ENCODE measurements at places on chromosomes 4 and X. TPM values are rescaled to one million over a fixed set of nuclear protein-coding genes. Genes with fewer than 3 reads are reported as not detected.

DNA sequence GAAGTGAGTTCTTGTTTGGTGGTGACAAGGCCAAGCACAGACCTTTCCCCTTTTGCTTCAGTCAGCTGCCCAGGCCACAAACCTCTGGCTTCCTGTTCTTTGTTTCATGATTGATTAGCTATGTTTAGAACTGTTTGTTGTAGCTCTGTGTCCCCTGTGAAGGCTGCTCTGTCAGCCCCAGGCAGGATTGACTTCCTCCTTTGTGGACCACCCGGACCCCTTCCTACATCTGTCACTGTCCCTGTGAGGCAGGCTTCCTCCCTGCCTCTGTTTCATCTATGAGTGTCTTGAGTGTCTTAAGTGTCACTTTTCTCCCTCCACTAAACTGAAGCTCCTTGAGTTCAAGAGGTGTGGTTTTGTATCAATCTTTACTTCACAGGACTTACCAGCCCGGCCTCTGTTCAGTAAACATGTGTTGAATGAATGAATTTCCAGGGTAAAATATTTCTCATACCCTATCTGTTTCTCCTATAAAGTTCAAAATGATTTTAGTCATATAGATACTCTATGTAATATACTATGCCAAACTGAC is 83.5 kb downstream of the ZNF674 start:
- DNase-seq = no peak

CTAG1B gene
- not detected for total RNA-seq

- DNase-seq = peak; percentile 30
These were observed 150.4 kb downstream of the MGST2 start for GRCh38 chr4:139815778-139816601.

GRCh38 chrX:137033774-137034507 is at the start of gene GPR101:
GPR101 (minus strand) TSS chrX:137033995; CDS start chrX:137031674, 2,321 bp downstream.
- DNase-seq = no peak

DNA sequence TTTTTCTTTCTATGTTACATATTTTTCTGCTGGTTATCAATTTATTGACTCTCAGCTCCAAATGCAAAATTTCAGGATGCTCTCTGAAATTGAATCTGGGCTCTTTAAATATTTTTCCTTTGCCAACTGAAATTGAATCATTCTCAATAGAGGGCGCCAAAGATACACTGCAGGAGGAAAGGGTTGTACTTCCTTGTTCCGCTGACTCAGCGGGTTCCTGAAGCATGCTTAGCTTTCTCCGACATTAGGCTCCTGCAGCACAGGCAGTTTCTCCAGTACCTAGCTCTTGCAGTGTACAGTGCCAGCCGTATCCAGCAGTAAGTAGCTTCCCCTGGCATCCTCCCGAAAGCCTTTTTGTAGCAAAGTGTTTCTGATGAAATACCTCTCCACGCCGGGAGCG is 28.8 kb upstream of the CFAP47 start:
- DNase-seq = peak; percentile 28

XK gene
- 34.3 TPM for total RNA-seq

DNA sequence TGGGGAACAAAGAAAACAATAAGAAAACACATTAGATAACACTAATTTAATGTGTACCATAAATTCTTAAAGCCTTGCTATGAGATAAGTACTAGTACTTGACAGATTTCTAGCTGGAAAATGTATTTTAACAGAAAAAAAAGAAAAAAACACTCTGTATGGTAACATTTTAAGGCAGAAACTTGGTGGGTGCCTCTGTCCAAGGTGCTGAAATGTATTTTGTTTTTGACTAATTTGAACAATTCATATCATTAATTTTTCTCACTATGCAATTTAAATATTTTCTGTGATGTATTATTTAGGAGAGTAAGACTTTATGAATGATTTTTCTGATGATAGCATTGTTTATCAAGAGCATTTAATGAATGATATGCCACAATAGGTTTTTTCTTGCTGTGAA is 107.5 kb downstream of the GABRG1 start:
- DNase-seq = no peak

REPS2 gene
- total RNA-seq = 18.5 TPM

ADH6 gene
- 14.3 TPM for total RNA-seq

DNA sequence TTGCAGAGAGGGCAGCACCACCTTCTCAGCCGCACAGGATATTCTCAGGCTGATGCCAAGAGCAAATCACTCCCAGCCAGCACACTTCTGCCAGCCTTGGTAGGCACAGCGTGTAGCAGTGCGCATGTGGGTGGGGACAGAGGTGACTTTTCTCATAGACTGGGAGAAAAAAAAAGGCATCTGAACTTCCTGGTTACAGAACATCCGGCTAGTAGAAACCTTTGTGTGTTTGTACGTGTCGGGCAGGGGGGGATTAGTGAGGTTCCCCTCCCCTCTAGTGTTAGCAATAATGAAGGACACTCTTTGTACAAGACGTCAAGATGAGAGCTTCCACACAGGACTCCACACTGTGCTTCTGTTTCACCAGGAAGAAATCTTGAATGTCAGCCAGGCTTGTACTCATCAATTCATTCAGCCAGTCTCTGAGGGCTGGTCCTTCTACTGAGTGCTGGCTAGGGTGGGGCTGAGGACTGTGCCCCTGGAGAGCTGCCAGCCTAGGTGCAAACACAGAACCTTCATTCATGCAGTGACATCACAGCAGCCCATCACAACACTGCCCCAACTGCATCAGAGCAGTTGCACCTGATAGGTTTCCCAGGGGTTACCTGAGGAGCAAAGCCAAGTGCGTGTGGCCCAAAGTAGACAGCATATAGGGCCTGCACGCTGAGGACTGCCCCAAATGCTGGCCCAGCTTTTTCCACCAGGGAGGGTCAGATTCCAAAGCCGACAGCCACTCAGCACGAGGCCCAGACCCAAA is 34.7 kb downstream of the SLC25A5 start:
- peak; percentile 82 for DNase-seq

DNA sequence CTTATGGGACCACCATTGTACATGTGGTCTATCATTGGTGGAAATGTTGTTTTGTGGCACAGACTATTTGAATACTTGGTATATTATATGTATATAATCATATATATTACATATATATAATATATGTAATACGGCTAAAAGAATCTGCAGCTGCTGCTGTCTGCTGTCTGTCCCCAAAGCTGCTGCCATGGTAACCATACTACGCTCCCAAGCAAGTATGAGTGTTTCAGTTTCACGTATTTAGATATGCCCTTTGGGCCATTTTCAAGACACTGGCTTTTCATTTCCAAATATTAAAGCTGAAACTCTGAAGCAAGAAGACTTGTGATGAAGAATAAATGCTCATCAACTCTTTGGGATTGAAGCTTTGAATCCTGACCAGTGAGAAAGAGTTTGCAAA is 42.0 kb upstream of the ARSJ start:
- DNase-seq = no peak

CT55 gene
- not detected for total RNA-seq

DNA sequence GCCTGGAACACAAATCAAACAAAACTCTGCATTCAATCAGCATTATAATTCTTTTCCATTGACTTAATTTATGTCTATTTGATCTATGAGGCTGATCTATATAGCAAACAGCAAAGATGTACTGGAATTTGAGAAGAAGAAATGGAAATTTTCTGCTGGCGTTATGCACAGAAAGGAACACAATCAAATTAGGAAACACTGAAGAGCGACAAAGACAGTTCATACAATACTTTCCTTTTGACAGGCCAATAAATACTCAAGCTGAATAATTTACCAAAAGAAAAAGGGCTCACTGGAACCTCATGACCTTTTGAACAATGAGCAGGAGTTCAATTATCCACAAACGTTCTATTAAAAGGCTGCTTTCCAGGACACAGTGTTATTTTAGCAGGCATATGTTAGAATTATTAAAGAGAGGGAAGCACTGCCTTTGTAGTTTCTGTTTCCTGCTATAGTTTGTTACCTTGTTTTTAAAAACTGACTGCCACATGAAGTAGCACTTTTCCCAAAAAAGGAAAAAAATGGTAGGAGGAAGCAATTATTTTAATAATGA is 8.1 kb downstream of the PDHA2 start:
- no peak for DNase-seq

- no peak for DNase-seq
These were observed 40.1 kb downstream of the EVC start for GRCh38 chr4:5750946-5751665.

DNA sequence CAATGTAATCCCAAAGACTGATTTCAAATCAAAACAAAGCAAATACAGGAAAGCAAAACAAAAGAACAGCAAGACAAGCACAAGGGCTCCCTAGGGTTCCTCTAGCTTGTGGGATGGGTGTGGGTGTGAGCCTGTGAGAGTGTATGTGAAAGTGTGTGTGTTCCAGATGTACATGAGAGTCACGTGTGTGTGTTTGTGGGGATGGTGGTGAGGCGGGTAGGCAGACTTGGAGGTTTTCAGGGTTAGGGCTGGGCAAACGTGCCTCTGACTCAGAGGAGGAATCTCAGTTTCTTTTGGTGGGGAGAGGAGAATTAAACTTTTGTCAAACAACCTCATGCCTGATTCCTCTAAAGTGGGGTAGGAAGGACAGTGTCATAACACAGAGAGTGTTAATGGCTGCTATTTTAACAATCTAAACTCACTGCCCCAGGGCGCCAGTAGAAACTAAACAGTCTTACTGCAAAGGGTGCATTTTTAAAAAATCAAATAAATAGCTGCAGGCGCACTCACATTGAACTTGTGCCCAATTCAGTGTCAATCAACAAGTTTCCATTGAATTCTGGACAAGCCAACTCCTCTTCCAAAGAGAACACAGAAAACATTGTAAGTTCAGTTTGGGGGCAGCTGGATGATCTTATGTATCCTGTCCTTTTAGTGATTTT is 51.8 kb downstream of the CHRDL1 start:
- no peak for DNase-seq

- no peak for DNase-seq
These were observed 122.1 kb downstream of the ANKRD50 start for GRCh38 chr4:124590480-124590879.

- no peak for DNase-seq
These were observed 11.6 kb downstream of the ARHGAP24 start for GRCh38 chr4:85486425-85487086.

AASDH gene
- 6.5 TPM for total RNA-seq

- DNase-seq = no peak
These were observed 26.1 kb upstream of the VMA21 start for GRCh38 chrX:151370906-151371305.

- DNase-seq = no peak
These were observed 110.2 kb downstream of the PDE5A start for GRCh38 chr4:119518230-119518892.

CT45A5 gene
- total RNA-seq = not detected

GPR78 gene
- total RNA-seq = not detected

GRCh38 chr4:57085278-57085677 is 24.9 kb downstream of the IGFBP7 start:
- no peak for DNase-seq

DNA sequence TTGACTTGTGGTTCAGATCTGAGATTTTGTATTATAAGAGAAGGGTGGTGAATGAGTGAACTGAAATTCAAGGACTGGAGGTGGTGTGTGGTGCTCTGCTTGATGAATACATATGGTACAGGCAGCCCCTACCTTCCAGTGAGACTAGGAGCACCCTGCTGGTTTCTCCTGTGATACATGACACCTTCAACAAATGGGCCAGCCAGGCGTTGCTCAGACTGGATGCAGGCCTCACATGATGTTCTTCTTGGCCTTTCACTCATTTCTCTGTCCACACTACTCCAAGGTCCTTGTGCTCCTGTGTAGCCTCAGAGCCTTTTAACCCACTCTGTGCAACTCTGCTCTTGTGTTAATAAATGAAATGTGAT is 67.2 kb downstream of the FNIP2 start:
- DNase-seq = no peak

GRCh38 chr4:73417973-73418372 is 13.9 kb downstream of the ALB start:
- no peak for DNase-seq

GYPA gene
- not detected for total RNA-seq

BCORL1 gene
- total RNA-seq = 10.6 TPM

GRCh38 chr4:44985938-44986337 is 259.6 kb upstream of the GNPDA2 start:
- no peak for DNase-seq

Data from left colon (tissue), 2 donors.